ENCODE measurements at places on chromosomes 4 and X.

GRCh38 chrX:1394731-1395501 is 3.0 kb upstream of the SLC25A6 start:
- DNase-seq = no peak

GRCh38 chr4:107647591-107647990 is 72.4 kb downstream of the PAPSS1 start:
- DNase-seq = no peak

GRCh38 chr4:31539284-31540069 is 819.3 kb downstream of the PCDH7 start:
- no peak for DNase-seq

- no peak for DNase-seq
Measured at GRCh38 chrX:13620207-13620606, 32.7 kb upstream of the TCEANC start.

- DNase-seq = no peak
Measured at GRCh38 chr4:7658341-7659204, 223.8 kb upstream of the PSAPL1 start.

DNA sequence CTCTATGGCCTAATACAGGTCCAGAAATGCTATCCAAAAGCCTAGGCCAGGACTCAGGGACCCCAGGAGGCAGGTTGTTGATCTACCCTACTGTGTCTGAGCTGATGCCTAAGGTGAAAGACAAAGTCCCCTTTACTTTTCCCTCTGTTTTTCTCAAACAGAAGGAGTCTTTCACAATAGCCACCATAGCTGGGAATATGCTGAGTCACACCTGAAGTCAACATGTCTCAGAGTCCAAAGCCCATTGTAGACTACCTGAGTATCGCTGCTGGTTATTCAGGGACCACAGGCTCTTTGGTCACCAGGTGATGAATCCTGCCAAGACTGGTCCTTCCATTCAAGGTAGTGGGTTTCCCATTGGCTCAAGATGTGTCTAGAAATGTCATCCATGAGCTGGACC is 562.2 kb downstream of the ACTRT1 start:
- DNase-seq = no peak

Data from CD4-positive, alpha-beta T cell treated with Interleukin-21 for 1 hour (primary cell).